Caco-2 (cell line): ENCODE measurements at places on chromosomes 3 and 15.
A peak's percentile ranks its signal among the peaks of the same experiment; 100 is the strongest.

- DNase-seq, result peak; percentile 84
Observed at GRCh38 chr15:78726870-78727551, 84.3 kb downstream of the ADAMTS7 start.

DNA sequence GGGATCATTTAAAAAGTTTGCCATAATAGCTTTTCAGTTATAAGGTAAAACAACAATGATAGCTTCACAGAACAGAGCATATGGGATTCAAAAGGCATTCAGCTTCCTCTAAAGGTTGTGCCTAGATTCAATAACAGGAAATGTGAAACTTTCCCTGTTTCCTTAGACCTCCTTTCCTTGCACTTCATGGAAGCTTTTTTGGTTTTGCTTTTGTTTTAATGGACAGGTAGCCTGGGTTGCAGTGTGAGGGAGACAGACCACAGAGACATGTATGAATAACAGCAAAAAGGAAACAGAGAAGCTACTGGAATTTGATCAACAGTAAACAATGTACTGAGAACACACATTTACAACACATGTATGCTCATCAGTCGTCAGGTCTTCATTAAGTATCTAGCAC lies 2.3 kb upstream of the TNFAIP8L3 start:
- no peak for DNase-seq

- DNase-seq, result no peak
Observed at GRCh38 chr3:56806407-56806806, 4.7 kb upstream of the ARHGEF3 start.

DNA sequence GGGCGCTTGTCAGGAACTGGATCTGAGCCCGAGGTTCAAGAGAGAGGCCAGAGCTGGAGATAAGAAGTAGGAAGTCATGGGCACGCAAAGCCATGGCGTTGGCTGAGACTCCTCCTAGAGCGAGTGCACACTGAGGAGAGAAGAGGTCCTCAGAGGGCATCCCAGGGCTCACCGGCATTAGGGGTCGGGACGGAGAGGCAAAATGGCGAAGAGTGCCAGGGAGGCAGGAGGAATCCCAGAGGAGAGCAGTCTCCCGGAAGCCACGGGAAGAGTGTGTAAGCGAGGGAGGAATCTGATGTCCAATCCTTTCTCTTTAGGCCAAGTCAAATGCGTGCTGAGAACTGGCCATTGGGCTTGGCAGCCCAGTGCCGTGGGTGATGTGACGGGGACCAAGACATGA lies 24.0 kb downstream of the EFCC1 start:
- DNase-seq, result no peak

- no peak for DNase-seq
Observed at GRCh38 chr15:65334586-65335231, 30.2 kb downstream of the RNU5B-1 start.

DNA sequence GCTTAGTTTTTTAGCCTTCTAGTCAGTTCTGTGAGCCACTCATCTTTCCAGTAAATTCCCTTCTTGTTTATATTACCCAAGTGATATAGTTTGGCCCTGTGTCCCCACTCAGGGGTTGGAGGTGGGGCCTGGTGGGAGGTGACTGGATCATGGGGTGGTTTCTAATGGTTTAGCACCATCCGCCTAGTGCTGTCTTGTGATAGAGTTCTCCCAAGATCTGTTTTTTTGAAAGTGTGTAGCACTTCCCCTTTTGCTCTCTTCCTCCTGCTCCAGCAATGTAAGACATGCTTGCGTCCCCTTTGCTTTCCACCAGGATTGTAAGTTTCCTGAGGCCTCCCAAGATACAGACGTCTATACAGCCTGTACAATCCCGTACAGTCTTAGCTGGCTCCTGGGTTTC lies 53.7 kb upstream of the INO80 start:
- DNase-seq, result no peak

- DNase-seq, result no peak
Observed at GRCh38 chr3:30349507-30349906, 256.9 kb upstream of the TGFBR2 start.

DNA sequence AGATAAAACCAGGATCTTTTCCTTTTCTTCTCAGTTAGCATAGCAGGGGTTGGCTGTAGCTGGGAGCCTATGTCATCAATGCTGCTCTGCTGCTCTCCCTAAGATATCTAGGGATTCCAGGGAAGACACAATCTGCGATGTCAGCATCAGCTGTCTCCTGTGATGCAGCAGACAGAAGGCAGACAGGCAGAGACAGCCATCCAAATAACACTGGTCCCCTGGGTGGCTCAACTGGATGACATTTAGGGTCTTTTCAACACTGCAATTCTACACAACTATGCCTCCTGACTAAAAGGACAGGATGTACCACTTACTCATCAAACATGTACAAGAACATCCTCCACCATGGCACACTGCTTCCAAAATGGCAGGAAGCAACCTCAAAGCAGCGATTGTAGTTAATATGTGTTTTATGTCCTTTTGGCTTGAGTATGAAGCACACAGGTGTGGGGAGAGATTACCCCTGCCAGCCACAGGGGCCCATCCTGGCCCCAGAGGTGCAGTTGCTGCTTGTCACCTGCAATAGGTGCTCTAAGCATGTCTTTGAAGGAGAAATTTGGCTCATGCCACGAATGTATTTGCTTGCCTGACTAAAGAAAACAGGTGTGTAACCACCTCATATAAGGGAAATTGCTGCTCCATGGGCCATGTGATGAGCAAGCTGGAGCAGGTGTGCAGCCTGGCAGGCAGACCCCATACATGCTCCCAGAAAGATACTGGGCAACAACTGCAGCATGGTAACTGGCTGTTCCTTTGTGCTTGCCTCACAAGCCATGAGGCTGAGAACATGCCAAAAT lies 357.8 kb downstream of the VPS13C start:
- no peak for DNase-seq

DNA sequence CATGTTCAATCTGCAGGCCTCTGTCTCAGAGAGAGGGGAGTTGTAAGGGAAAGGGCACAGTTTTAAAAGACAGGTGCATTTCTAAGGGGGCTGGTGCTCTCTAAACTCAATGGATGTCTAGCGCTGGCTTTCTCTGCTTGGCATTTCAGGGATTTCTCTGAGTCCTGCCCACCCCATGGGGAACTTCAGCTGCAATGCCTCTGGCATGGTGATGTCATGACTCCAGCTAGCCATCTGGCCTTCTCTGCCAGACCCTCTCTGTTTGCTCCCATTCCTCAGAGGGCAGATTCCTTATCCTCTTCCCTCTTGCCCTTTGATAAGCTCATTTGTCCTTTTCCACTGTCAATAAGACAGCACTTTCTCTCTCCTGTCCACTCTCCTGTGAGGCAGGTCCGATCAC lies 40.8 kb downstream of the RPLP1 start:
- no peak for DNase-seq

DNA sequence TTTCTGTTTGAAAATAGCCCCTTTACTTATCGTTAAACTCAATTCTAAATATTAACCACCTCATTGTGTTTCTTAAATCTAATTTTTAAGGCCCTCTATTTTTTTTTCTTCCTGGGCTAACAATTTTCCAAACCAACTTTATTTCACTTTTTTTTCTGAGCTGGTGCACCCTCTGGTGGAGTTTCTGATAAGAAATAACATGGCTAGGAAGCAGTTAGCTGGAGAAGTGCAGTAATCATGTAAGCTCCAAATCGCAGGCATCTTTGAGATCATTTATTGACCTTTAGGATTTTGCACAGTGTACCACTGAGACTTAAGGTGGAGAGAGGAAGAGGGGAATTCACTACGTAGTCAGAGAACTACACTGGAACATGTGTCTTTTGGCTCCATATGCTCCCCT lies 6.4 kb downstream of the TMEM207 start:
- no peak for DNase-seq

- no peak for DNase-seq
Observed at GRCh38 chr3:37963635-37964034, 27.0 kb upstream of the VILL start.

- no peak for DNase-seq
Observed at GRCh38 chr15:74397239-74398068, 30.0 kb upstream of the CYP11A1 start.

GRCh38 chr15:67037694-67038093 lies 27.7 kb upstream of the SMAD3 start:
- DNase-seq, result no peak

- no peak for DNase-seq
Observed at GRCh38 chr3:186308549-186308948, 53.5 kb downstream of the DGKG start.

DNA sequence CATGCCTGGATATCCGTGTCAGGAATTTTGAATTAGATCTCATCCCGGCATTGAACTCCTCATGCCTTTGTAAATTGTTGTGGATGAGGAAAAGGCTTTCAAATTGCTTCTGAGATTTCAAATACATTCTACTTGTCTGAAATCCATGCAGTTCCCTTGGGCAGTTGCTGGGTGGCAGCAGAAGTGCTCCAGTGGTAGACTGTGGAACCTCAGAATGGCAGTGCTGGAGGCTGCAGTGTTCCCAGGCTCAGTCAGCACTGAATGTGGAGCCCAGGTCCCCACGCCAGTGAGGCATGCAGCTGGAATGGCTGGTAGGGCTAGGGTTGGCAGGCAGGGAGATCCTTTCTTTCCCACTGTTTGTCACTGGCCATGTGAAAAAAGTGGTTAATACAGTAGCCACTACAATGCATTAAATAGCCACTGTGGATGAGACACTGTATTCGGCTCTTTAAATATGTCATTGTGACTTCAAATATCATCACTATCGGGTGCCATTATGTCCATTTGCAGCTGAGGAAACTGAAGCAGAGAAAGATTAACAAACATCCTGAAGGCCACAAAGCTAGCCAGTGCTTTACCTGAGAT lies 98.6 kb downstream of the TPRG1 start:
- DNase-seq, result peak; percentile 73

DNA sequence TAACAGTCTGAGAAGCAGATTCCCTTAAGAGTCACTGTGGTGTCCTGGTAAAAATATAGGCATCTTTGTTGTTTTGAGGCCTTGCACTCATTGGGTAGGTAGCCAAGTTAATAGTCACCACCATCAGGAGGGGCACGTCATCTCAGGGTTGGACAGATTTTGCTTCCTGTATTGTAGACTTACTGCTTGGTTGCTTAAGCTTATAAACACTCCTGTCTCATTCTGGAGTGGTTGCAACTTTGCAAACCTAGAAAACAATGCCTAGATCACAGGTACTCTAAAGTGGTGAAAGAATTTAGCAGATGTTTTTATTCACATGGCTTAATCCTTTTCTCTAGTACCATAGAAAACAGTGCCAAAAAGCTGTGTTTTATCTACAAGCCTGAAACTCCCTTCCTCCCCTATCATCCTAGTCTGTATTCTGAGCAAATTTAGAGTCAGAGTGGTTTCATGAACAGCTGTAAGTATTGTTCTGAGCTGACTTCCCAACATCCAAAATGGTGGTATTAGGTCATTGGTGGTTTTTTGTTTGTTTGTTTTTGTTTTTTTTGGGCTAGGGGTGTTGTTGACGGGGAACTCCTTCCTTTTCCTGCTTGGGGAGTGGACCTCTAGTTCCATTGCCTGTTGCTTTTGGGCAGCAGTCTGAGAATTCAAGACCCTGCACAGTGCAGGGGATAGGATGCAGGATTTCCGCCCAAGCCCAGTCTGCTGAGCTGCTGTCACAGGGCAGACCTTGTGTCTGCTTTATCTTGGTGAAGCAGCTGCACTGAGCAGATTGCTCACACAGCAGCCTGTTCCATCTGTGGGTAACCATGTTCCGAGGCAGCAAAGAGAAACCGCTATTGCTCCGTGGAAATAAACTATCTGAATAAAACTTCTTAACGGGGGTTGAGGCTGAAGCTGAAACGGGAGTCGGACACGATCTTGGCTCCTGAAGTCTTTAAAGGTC lies 202.0 kb downstream of the AKAP13 start:
- DNase-seq, result no peak

GRCh38 chr3:10628891-10629670 lies 123.7 kb upstream of the ATP2B2 start:
- no peak for DNase-seq

DNA sequence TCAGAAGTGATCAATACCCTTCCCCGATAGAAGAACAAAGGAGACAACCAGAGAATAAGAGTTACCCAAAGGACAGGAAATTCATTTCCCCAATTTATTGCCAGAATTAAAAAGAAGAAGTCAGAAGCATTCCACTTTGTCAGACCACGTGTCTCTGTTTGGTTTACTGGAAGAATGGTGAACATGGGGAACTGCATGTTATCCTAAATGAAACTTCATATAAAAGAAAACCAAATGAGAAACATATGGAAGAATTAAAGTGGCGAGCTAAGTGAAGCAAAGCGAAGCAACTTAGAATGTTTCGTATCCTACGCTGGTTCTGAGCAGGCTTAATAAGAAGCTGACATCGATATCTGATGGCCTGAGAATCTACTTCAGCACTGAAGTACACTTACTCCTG lies 190.7 kb downstream of the MAGI1 start:
- DNase-seq, result no peak

DNA sequence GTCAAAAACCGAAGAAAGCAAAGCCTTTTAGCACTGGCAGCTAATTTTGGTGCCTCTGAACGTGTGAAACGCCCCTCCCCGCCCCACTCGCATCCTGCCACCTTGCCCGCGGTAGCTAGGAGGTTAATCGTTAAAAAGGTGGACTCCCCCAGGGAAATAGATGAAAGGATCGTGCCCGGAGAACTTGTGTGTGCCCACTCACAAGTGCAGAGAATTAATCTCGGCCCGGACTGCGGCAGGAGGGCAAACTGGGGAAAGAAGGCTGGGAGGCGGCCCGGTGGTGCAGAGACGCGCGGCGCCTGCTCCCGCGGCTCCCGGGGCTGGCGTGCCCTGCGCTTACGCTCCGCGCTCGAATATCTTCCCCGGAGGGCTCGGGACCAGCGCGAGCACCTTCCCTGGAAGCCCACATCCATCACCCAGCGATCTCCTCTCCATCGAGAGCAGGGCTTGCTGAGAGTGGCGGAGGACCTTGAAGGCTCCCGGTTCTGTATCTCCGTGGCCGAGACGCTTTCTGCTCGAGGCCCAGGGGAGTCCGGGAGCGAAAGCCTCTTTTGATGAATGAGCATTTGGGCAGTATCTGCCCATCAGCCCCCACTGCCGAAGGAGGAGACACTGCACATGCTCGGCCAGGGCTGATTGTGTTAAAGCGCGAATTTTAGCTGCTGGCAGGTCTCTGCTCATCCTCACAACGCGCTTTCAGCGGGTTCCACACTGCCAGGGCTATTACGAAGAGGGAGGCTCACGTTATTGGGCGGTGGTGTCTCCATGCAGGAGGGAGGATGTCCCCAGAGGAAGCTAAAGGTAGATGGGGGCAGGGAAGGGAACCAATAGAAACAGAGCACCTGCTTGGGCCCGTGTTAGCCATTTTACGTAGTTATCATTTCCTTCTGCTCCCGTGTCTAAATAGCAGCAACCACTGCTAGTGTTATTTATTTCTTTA lies 1.3 kb upstream of the SPTSSB start:
- peak; percentile 72 for DNase-seq

GRCh38 chr15:41573396-41573795 lies 14.4 kb downstream of the TYRO3 start:
- DNase-seq, result no peak

- DNase-seq, result no peak
Observed at GRCh38 chr3:190208196-190208595, 87.5 kb upstream of the P3H2 start.

- no peak for DNase-seq
Observed at GRCh38 chr3:34449305-34449704, 650.9 kb downstream of the PDCD6IP start.

GRCh38 chr3:134608771-134609435 lies 41.9 kb downstream of the KY start:
- no peak for DNase-seq

- no peak for DNase-seq
Observed at GRCh38 chr3:144109944-144110343, 138.3 kb downstream of the DIPK2A start.
